ENCODE measurements at places on chromosomes 2 and 18.

GRCh38 chr2:31297751-31298150 lies 63.8 kb downstream of the EHD3 start:
- DNase-seq: no peak

DNA sequence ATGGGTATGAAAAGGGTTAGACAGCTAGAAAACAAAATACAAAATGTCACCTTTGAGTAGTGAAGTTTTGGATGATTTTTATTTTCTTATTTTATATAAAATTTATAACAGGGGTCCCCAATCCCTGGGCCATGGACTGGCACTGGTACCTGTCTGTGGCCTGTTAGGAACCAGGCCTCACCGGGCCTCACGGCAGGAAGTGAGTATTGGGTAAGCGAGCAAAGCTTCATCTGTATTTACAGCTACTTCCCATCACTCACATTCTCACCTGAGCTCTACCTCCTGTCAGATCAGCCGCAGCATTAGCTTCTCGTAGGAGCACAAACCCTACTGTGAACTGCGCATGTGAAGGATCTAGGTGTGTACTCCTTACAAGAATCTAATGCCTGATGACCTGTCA lies 202.8 kb upstream of the TWIST2 start:
- DNase-seq: no peak

GRCh38 chr2:241036397-241036963 lies 38.1 kb downstream of the SNED1 start:
- no peak for DNase-seq

DNA sequence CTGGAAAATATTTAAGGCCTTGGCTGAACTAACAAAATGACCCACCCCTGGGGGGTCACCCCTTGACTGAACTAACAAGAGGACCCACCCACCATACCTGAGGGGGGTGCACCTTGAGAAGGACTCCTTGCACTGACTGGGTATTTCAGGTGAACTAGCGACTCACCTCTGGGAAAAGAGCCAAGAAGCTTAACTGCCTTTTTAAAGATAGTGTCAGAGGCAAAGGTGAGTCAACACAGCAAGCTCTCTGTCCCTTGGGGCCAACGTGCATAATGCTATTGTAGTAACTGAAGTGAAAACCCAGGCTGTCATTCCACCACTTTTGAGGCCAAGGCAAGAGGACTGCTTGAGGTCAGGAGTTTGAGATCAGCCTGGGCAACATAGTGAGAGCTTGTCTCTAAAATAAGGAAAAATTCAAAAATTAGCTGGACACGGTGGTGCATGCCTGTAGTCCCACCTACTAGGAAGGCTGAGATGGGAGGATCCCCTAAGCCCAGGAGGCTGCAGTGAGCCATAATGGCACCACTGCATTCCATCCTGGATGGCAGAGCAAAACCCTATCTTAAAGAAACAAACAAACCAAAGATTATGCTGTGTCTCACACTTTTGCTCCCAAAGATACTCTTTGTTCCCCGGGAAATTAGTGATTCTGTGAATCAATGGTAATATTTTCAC lies 36.4 kb upstream of the ZCCHC2 start:
- DNase-seq: no peak

- DNase-seq: no peak
Measured at GRCh38 chr18:76412818-76413565, 82.0 kb downstream of the ZNF516 start.

DNA sequence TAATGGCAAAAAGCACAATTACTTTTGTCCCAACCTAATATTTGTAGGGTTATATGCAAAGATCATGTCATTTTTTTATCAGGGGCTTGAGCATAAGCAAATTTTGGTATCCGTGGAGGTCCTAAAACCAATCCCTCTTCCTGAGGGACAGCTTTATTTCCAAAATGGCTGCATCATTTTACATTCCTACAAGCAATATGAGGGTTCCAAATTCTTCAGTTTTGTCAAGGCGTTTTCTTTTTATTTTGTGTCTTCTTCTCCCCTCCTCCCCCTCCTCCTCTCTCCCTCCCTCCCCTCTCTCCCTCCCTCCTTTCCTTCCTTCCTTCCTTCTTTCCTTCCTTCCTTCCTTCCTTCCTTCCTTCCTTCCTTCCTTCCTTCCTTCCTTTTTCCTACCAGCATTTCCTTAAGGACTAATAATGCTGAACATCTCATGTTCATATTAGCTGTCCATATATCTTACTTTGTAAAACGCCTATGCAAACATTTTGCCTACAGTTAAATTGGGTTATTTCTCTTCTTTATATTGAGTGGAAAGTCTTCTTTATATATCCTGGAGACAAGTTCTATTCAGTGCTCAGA lies 881.8 kb downstream of the DCDC2C start:
- no peak for DNase-seq

GRCh38 chr2:198376677-198377076 lies 572.3 kb downstream of the PLCL1 start:
- DNase-seq: no peak

DNA sequence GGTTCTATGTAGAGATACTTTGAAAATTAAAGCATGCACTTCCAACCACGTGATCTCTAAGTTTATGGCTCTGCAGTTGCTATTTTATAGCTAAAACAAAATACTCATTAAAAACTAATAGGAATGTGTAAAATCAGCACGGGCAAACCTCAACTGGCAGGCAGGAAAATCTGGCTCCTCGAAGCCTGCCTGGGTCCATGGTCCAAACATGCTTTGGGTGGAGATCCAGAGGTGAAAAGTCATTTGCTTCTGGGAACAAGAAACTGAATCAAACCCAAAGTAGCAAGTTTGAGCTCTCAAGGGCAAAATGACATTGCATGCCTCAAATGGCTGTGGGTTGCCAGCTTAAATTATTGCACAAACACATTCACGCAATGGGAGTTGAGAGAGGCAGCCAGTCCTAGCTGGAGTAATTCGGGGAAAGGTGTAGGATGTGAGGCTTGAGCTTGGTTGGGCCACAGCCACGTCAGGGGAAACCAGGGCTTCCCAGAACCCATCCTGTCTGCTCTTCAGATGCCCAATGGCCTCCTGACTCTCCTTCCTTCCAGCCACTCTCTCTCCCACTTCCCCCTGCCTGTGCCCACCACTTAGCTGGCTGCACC lies 75.2 kb upstream of the LCLAT1 start:
- DNase-seq: no peak

- DNase-seq: no peak
Measured at GRCh38 chr2:81077396-81077795, 772.8 kb upstream of the LRRTM1 start.

- DNase-seq: no peak
Measured at GRCh38 chr2:217864963-217865772, 137.6 kb downstream of the TNS1 start.

DNA sequence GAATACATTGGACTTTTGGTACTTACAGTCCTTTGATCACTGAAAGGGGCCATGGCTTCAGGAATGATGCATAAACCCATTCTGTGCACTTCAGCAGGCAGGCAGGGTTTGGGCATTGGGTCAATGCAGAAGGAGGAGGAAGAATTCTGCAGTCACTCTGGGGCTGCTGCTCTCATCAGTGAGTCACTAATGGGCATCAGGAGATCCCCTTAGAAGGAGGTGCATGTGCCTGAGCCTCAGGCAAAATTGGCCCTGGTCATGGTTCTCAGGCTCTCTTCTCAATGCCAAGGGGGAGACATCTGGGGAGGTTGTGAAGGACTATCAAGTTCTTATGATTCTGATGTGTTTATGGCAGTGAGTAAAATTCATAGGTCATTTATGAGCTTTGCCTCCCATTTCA lies 52.0 kb upstream of the TNP1 start:
- DNase-seq: no peak

- no peak for DNase-seq
Measured at GRCh38 chr2:73205611-73206010, 3.2 kb downstream of the NOTO start.

GRCh38 chr2:26847655-26848335 lies at the start of gene DPYSL5:
DPYSL5 (plus strand) TSS chr2:26848132; CDS start chr2:26898500, 50,368 bp downstream.
- no peak for DNase-seq

DNA sequence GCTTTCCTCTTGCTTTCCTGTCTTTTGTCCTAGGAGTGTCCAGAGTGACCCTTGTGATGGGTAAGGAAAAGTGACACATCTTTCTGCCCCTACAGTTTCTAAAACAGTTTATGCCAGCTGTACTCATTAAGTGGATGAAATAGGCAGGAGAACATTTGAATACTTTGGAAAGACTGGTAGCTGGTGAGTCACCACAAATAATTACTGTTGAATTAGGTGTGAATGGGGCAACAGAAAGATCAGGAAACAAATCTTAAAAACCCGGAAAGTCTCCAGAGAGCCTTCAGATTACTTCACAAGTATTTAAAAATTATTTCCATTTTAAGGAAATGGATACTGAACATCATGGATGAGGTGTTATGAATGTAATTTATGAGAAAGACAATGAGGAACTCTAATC lies 278.5 kb downstream of the CLIP4 start:
- no peak for DNase-seq

DNA sequence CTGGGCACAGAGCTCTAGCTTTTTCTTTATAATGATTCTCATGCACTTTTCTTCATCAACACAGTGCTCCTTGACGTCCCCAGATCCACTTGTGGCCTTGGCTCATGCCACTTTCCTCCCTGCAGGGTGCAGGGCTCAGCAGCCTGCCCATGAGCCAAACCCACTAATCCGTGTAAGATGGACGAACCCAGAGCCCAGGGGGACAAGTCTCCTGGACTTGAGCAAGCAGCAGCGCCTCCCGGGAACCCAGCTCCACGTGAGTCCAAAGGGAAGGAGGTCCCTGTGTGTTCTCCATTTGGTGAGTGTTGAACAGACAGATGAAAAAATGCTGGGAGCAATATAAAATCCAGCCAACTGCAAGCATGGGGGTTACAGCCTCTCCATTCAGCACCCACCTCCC lies 470.6 kb upstream of the HS6ST1 start:
- no peak for DNase-seq

- DNase-seq: peak; percentile 31
Measured at GRCh38 chr18:31424383-31424988, 23.1 kb upstream of the DSG3 start.

- DNase-seq: peak; percentile 13
Measured at GRCh38 chr2:100639588-100640390, 77.0 kb downstream of the PDCL3 start.

DNA sequence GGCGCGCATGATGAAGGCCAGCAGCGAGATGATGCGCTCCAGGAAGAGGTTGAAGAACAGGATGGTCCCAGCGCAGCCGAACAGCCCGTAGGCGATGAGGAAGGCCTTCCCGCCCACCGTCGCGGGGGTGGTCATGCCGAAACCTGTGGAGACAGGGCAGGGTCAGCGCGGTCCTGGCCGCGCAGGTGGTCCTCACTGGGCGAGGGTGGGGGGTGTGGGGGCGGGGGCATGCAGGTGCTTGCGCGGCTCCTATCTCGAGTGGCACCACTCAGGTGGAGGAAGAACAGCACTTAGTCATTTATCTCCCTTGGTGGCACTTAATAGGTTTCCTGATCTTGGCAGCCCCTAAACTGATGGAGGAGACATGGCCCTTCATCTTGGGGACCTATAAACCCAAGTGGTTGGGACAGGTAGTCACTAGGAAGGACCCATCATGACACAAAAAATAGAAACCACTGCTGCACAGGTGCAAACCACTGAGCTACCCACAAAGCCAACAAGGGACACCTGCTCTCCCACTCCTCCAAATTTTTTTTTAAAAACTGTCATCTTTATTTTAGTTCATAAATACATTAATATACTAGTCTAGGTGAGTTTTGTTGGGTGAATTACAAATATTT lies 118.8 kb downstream of the MSH2 start:
- DNase-seq: no peak

DNA sequence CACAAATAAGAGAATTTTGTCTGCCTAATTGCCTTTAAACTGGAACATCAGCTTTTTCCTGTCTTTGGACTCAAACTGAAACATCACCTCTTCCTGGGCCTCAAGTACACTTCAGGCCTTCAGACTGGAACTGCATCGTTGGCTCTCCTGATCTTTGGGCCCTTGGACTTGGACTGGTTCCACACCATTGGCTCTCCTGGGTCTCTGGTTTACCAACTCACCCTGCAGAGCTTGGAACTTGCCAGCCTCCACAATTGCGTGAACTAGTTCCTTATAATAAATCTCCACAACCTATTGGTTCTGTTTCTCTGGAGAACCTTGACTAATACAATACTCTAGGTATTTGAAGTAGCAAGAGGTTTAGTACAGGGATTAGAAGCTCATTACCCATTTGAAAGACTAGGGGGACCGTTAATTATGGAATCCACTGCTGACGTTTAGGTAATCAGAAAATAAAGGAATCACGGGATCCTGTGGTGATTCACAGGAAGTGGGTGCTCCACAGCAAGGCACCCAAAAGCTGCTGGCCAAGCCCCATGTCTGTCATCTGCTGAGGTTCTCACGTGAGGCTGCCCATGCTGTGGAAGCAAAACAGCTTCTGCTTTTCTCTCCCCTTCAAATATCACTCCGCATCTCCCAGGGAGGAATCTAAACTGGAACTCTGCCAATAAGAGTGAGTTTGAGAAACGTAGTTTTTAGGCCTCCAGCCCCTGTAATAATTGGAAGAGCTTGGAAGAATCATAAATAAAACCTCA lies 20.0 kb upstream of the SGPP2 start:
- no peak for DNase-seq

GRCh38 chr18:50638016-50638883 lies 78.4 kb downstream of the MAPK4 start:
- no peak for DNase-seq
